Epithelial cell of proximal tubule (primary cell): ENCODE measurements at places on chromosomes 1 and 21.

GRCh38 chr1:11729155-11729497, 6.8 kb upstream of the AGTRAP start:
- DNase-seq: no peak

DNA sequence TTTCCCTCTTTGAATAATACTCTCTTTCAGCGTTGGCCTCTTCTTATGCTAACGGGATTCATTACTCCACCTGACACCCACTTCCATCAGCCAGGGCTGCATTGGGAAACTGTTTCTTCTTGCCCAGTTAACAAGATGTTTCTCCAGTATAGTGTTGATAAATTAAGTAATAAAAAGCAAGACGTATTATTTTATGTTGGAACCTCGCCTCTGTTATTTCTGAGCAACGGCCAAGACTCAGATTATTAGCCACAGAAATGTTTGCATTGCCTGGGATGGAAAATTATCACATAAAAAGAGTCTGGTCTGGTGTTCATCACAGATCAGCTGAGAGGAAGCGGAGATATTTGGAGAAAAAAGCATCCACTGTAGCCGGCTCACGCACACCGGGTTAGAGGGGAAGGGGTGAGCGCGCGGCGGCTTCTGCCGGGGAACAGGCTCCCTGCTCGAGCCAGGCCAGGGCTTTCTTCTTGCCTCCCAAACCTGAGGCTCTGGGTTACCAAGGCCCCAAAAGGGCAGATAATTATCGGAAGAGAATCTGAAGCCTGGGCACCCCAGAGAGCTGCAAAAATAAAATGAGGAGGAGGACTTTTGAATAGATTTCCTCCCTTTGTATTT, 189.5 kb downstream of the PRDM16 start:
- DNase-seq: no peak

- DNase-seq: no peak
Observed at GRCh38 chr1:29999595-29999994, 723.8 kb downstream of the MATN1 start.

GRCh38 chr1:215402147-215402546, 165.0 kb upstream of the KCTD3 start:
- no peak for DNase-seq

GRCh38 chr1:228900099-228900885, 165.0 kb downstream of the RHOU start:
- DNase-seq: no peak

DNA sequence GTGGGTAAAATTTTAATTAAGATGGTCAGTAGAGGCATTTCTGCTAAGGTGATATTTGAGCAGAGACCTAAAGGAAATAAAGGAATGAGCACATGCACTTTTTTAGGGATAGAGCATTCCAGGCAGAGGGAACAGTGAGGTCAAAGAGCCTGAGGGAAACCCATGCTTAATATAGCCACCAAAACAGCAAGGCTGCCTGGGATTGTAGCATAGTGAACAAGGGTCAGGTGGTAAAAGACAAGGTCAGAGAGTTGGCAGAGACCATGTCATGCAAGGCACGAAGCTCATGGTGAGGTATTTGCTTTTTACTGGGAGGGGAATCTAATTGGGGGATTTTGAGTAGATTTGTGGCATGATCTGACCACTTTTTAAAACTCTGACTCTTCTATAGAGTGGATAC, 344.6 kb upstream of the LRRC7 start:
- DNase-seq: no peak

DNA sequence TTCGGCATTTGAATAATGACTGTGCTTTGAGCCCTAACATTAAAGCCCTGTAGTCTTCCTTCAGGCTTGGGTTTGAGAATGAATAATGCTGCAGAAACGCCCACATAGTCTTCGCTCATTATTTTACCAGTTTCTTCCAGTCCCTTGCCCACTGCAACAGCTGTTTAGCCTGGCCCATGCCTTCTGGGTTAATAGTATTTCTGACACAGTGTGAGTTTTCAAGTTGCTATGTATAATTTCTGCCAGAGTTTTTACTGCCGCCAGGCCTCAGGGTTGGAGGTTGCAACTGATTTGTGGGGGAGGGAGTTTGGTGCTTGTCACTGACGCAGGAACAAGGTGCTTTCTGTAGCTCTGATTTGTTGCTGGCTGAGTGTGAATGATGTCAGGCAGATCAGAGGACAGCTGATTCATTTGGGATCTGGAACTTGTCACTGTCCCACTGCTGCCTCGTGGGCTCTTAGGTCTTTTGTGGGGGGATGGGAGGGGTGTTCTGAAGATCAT, 109.8 kb downstream of the MAST2 start:
- peak; percentile 26 for DNase-seq

GRCh38 chr1:67133177-67133576, 1.6 kb downstream of the C1orf141 start:
- no peak for DNase-seq

- no peak for DNase-seq
Observed at GRCh38 chr21:27622631-27623030, 655.7 kb upstream of the ADAMTS5 start.

DNA sequence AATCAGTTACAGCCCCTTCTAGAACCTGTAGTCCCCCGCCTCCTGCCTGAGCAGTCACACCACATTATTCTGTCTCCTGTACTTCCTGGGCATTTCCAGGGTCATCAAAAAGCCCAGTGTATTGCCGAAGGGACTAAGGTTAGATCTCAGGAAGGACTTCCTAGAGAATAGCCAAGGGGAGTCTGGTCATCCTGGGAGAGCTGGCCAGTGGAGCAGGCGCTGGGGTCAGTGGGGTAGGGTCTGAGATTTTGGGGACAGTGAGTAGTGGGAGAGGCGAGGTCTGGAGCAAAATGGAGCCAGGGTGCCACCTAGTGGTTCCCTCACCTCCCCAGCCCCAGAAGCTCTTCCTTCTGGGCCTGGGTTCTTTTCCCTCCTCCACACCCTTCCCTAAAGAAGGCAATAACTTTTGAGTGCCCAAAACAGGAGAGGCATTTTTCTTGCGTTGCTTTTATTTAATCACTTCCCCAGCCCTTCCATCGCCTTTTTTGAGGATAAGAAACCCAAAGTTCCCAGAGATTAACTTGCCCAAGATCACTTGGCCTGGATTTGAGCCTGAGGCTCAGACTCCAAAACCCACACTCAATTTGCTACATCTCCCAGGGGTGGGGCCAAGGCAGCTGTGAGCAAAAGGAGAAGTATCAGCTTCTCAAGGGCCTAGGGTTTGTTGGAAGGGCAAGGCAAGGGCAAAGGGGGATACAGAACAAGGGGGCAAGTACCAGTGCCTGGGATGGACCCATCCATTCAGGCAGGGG, 7.3 kb upstream of the PMVK start:
- DNase-seq: no peak

DNA sequence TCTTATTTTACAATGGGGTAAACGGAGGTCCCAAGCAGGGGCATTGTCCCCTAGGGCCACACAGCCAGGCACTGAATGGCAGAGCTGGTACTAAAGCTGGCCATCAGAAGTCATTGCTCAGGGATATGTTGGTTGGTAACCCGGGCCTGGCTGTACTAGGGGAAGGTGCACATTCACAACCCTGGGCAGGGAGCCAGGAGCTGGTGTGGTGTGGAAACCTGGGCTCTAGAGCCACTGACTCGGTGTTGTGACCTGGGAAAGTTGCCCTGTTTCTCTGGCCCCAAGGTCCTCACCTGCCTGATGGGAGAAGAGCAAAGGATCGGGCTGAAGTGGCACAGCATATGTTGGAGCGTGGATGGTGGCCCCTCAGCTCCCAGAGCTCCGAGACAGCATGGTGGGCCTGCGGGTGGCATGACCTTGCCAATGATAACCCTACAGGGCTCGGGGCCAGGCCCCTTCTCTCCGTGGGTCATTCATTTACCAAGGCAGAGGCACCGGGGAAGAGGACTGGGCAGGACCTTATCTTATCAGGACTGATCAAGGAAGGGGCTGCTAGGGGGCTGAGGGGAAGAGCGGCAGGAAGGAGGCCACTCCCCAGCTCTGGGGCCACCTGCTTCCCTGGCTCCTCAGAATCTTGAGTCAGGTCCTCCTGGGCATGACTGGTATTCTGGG, 274.1 kb downstream of the TRABD2B start:
- DNase-seq: no peak

- DNase-seq: no peak
Observed at GRCh38 chr1:157095551-157095950, 4.1 kb downstream of the ETV3L start.

DNA sequence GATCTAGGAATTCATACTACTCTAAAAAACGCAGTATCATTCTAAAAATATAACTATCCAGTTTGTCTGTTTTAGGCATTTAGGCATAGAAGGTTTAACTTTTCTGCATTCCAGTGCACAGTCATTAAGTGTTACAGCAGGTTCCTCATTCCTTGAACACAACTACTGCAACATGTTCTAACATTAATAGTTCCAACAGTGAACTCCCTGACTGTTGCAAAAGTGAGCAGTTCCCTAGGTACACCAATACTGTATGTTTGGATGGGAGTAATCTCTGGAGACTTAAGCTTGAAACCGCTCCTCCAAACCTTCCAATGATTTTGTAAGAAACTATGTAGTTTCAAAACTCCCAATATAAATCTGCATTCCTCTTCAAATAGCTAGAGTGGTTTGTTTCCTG, 46.2 kb downstream of the UCHL5 start:
- no peak for DNase-seq

GRCh38 chr1:183310753-183311479, 107.3 kb downstream of the NMNAT2 start:
- peak; percentile 59 for DNase-seq

- DNase-seq: peak; percentile 12
Observed at GRCh38 chr1:98429965-98430443, 231.5 kb upstream of the SNX7 start.

DNA sequence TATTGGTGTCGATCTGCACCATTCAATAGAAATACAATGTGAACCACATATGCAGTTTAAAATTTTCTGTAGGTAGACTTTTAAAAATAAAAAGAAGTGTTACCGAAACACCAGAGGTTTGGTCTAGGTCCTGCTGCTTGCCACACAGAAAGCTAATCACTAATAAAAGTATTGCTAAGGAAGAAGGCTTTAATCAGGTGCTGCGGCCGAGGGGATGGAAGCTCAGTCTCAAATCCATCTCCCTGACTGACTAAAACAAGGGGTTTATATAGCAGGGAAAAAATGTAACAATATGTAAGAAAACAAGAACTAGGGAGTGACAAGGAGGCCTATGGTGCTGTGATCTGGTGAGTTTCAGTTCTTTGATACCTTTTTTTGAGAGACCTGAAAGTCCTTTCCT, 99.3 kb downstream of the XPR1 start:
- DNase-seq: no peak

DNA sequence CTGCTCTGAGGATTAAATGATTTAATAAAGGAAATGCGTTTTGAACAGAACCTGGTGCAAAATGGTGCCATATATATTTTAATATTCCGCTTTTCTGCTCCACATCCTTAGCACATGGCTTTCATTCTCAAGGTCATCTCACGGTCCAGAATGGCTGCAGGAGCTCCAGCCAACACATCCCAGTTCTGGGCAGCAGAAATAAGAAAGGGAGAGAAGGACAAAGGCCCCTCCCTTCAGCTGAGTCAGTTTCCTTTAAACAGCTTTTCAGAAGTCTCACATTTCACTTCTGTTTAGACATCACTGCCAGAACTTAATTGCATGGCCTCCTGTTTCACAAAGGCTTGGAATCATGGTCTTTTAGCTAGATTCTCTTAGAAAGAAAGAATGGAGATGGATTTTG, 75.2 kb upstream of the LRRN2 start:
- no peak for DNase-seq

- no peak for DNase-seq
Observed at GRCh38 chr1:60547821-60548220, 474.3 kb upstream of the C1orf87 start.

DNA sequence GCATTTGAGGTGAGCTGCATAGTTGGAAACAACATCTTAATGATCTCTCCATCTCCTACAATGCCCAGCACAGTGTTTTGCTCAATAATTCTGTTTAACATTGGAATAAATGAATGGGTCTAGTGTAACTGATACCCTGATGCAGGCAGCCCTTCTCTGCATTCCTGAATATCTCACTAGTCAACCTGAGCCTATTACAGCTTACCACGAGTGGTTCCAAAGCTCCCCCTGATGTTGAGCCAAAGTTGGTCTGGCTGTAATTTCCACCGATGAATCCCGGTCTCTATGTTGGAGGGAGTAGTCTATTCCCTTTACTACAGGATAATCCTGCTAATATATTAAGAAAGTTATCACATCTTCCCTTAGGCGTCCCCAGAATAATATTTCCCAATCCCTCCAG, 63.8 kb downstream of the ZBTB18 start:
- no peak for DNase-seq

GRCh38 chr1:225658041-225658440, 5.1 kb upstream of the ENAH start:
- DNase-seq: no peak

DNA sequence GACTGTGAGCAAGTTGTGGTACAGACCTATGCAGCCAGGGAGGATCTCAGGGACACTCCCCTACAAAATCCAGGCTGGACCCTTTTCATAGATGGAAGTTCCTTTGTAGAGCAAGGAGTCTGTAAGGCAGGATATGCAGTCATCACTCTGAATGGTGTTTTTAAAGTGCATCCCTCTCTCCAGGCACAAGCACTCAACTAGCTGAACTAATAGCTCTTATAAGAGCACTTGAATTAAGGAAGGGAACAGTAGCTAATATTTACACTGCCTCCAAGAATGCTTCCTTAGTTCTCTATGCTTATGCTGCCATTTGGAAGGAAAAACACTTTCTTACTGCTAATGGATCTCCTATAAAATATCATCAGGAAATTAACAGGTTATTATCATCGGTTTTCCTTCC, 27.0 kb upstream of the SMYD3 start:
- no peak for DNase-seq

DNA sequence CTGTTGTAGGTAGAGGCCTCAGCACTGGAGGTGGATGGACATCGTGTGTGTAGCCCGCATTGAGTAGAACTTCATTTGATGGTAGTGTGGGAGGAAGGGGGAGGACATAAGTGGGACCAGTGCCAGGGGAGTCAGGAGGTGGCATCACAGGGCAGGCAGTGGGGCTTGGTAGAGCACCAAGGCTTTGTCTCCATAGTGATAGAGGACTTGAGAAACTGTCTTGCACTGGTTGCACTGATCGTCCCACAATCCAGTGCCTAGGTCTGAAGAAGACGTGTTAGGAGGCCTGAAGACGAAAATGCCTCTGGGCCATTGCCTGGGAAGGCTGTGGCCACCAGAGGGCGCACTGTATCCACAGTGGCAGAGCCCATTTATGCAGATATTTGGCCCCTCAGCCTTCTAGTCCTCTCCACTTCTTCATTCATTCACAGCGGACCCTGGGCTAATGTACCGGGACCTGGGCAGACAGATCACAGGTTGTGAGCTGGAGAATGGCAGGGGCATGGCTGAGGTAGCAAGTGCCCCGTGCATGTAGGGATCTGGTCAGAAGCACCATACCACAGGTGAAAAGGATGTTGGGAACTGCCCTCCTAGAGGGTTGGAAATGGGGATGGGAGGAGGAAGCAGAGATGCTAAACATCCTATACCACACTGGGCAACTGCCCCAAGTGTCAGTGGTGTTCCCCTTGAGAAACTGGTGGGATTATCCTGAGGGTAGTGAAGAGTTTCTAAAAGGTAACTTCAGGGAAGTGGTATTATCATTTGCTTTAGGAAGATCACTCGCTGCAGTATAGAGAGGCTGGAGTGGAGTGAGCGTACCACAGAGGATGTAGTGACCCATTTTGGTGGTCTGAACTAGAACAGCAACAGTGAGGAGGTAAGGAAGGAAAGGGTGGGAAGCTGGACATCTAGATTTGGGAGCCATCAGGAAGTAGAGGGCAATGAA, 95.3 kb downstream of the PIK3R3 start:
- DNase-seq: no peak

- DNase-seq: no peak
Observed at GRCh38 chr1:218368686-218369085, 23.6 kb downstream of the TGFB2 start.
